Omental fat pad (tissue), 4 donors: ENCODE measurements at places on chromosomes 7 and 10.

DNA sequence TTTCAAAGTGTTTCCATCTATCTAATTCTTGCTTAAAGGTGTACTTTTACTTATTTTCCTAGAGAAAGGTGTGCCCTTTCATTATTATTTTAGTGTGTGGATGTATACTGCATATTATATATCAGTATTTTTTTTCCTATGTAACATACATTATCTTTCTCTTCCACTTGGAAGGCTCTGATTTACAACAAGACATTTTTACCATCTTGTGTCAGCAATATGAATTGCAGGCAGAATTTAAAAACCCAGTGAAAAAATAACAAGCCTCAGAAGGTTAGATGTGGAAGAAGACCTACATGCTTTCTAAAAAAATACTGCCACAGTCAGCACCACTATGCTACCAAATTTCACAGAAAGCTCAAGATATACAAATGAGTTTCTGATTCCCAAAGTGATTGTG is 327.7 kb upstream of the STEAP1 start:
- DNase-seq, result no peak

- peak; percentile 58 for DNase-seq
Measured at GRCh38 chr10:123614888-123615287, 51.3 kb upstream of the GPR26 start.

- DNase-seq, result no peak
Measured at GRCh38 chr7:66043681-66044497, 31.7 kb upstream of the ASL start.

DNA sequence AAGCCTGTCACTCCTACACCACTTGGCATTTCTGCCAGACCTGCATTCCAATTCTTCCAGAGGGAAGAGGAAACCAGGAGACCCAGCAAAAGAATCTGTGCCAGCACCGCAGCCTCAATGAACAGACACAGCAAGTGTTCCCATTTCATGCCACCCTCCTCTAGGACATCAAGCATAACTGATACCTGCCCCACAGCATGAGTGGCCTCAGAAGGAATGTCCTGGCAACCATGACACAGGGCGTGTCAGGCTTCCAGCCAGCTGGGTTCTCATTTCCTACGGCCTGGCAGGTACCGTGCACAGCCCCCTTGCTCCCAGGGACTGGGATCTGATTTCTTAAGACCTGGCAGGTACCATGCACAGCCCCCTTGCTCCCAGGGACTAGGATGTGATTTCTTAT is 7.8 kb downstream of the MAD1L1 start:
- DNase-seq, result no peak

DNA sequence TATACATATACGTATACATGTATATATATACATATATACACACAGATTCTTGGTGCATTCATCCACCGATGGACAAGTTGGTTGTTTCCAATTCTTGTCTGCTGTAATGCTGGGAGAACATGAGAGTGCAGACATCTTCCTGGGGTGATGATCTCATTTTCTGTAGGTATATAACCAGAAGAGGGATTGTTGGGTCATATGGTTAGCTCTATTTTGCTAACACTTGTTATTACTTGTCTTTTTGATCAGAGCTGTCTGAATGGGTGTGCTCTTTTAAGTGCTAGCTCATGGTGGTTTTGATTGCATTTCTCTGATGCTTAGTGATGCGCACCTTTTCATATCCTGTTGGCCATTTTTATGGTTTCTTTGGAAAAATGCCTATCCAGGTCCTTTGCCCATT is 106.4 kb downstream of the TAX1BP1 start:
- DNase-seq, result no peak
